PC-9 (cell line): ENCODE measurements at places on chromosomes 7 and 10. TPM values are rescaled to one million over a fixed set of nuclear protein-coding genes. Genes with fewer than 3 reads are reported as not detected.

PTN gene
- total RNA-seq = 4.5 and 7.0 TPM in 2 replicates

FGL2 gene
- total RNA-seq = not detected in 2 replicates

PTPN20 gene
- total RNA-seq = 15.6 and 19.1 TPM in 2 replicates

HOXA10 gene
- not detected in 2 replicates for total RNA-seq

PDK4 gene
- total RNA-seq = 2.4 and 4.8 TPM in 2 replicates

STK32C gene
- 13.9 and 21.8 TPM in 2 replicates for total RNA-seq

PDE6C gene
- total RNA-seq = not detected in 2 replicates

CYP2C19 gene
- not detected in 2 replicates for total RNA-seq

CXCL12 gene
- not detected in 2 replicates for total RNA-seq

PRSS1 gene
- total RNA-seq = 0.94 TPM in 1 of 2 replicates, not detected in the other

SLC16A9 gene
- total RNA-seq = not detected in 2 replicates

TRIM50 gene
- total RNA-seq = not detected in 2 replicates

NPY4R2 gene
- total RNA-seq = not detected in 2 replicates

HABP2 gene
- not detected in 2 replicates for total RNA-seq

PHKG1 gene
- total RNA-seq = 2.7 and 3.9 TPM in 2 replicates

FAM237B gene
- total RNA-seq = not detected in 2 replicates

H2BK1 gene
- total RNA-seq = not detected in 2 replicates

OPN1SW gene
- not detected in 2 replicates for total RNA-seq

PRRT4 gene
- total RNA-seq = 0.26 and 0.70 TPM in 2 replicates

TMEM176A gene
- not detected in 2 replicates for total RNA-seq

PLXNA4 gene
- total RNA-seq = 0.73 and 1.0 TPM in 2 replicates

WBP1L gene
- total RNA-seq = 16.2 and 19.7 TPM in 2 replicates

PIP gene
- not detected in 2 replicates for total RNA-seq

SSC4D gene
- 3.5 and 3.9 TPM in 2 replicates for total RNA-seq

CCDC172 gene
- not detected in 2 replicates for total RNA-seq

PRKG1 gene
- total RNA-seq = 0.68 and 0.70 TPM in 2 replicates

COG5 gene
- total RNA-seq = 32.3 and 43.5 TPM in 2 replicates

ABCB1 gene
- not detected in 2 replicates for total RNA-seq

DEPP1 gene
- total RNA-seq = 13.2 and 15.1 TPM in 2 replicates
